ENCODE measurements at places on chromosomes 13 and 19.

- peak; percentile 51 for DNase-seq
These were observed 543.2 kb downstream of the SLITRK6 start for GRCh38 chr13:85255978-85256377.

DNA sequence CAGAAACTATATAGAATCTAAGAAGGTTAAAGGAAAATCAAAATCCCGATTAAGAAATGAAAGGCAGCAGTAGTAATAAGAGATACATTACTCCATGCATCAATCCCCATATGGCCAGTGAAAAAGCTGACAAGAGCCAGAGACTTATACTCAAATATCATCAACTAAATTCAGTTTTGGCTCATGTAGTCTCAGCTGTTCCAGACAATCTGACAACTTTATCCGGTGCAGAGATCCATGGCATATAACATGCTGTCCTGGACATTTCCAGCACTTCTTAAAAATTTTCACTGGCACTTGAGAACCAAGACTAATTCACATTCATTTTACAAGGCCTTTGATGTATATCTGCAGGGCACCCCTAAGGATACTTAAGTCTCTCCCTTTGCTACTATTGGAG lies 255.7 kb upstream of the KLHL1 start:
- DNase-seq, result no peak

GRCh38 chr13:25489238-25489637 lies 117.5 kb downstream of the ATP8A2 start:
- DNase-seq, result peak; percentile 3

DNA sequence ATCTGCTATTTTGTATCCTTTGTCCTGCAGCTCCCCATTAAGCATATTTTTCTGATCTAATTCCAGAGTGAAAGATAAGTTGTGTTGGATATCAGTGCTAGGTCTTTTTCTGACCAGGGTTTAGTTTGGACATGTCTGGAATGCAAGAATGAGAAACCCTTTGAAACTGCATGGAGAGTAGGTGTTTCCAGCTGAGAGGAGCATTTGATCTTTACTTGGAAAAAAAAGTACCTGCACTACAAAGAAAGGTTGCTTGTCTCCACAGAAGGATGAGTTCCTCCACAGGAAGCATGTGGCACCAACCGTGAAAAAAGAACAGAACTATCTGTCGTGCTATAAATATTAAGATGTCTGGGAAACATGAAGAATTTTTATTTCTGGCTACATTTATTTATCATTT lies 36.6 kb upstream of the MED4 start:
- no peak for DNase-seq

GRCh38 chr19:35347930-35348298 lies 212 bp downstream of the FFAR1 start:
- DNase-seq, result no peak

DNA sequence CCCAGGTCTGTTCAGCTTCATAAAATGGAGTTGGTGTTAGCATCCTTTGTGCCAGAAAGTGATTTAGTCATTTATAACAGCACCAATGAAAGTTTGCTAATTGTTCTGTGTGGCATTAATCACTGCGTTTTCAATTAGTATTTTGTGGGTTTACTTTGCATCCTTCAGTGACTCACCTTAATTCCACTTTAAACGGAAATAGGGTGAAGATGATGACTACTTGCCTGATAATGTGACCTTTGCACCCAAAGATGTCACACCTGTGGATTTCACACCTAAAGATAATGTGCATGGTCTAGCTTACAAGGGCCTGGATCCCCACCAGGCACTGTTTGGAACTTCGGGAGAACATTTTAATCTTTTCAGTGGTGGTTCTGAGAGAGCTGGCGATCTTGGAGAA lies 15.0 kb downstream of the GPATCH1 start:
- no peak for DNase-seq

GRCh38 chr19:10497371-10497770 lies 5.8 kb downstream of the KEAP1 start:
- DNase-seq, result no peak

GRCh38 chr19:58117841-58118575 lies 20.0 kb upstream of the ZSCAN18 start:
- DNase-seq, result peak; percentile 18

Measured in fibroblast of skin of right biceps (primary cell).